Activated T-cell treated with anti-CD3 and anti-CD28 coated beads, Interleukin-2, amount 50 U/mL, for 4 hours (primary cell): ENCODE measurements at places on chromosomes 1 and 21. TPM values are rescaled to one million over a fixed set of nuclear protein-coding genes. Genes with fewer than 3 reads are reported as not detected.

IFNAR1 gene
- total RNA-seq = 30.8 TPM

OR14K1 gene
- total RNA-seq = not detected

INSRR gene
- total RNA-seq = not detected

LELP1 gene
- not detected for total RNA-seq

NPHP4 gene
- 7.0 TPM for total RNA-seq

LAPTM5 gene
- 68.3 TPM for total RNA-seq

OR2L2 gene
- 0.05 TPM for total RNA-seq

YARS1 gene
- 304 TPM for total RNA-seq

SLAMF8 gene
- total RNA-seq = 0.98 TPM

HCN3 gene
- total RNA-seq = 1.3 TPM
